ENCODE measurements at places on chromosomes 1 and 21. TPM values are rescaled to one million over a fixed set of nuclear protein-coding genes. Genes with fewer than 3 reads are reported as not detected.

Gene LRRC8C
- total RNA-seq = 3.5 TPM

Gene TMEM82
- total RNA-seq = not detected

Gene CFHR1
- total RNA-seq = not detected

Gene CELA3B
- not detected for total RNA-seq

Gene DDAH1
- 98.7 TPM for total RNA-seq

Gene CD1D
- 0.86 TPM for total RNA-seq

Gene IFNAR1
- total RNA-seq = 32.1 TPM

Gene ZNF695
- total RNA-seq = 19.6 TPM

Gene SLFNL1
- total RNA-seq = 0.52 TPM

Gene EXOSC10
- total RNA-seq = 56.4 TPM

Gene SPATA46
- not detected for total RNA-seq

Gene SPATA6
- total RNA-seq = 15.7 TPM

Gene FBXO2
- 4.0 TPM for total RNA-seq

Gene PROK1
- not detected for total RNA-seq

Gene CACNA1S
- total RNA-seq = not detected

Gene CD52
- not detected for total RNA-seq

Gene AMY1A
- not detected for total RNA-seq

Gene ACTA1
- total RNA-seq = 0.45 TPM

Gene DDR2
- 0.34 TPM for total RNA-seq

Gene CADM3
- not detected for total RNA-seq

Gene RBP7
- total RNA-seq = 0.83 TPM

Gene KCNN3
- not detected for total RNA-seq

Gene BSND
- total RNA-seq = not detected

Measured in Calu3 (cell line).